Activated T-helper 1 cell treated with anti-CD3 and anti-CD28 coated beads, Interleukin-2, amount 50 U/mL, for 16 hours (primary cell): ENCODE measurements at places on chromosomes 11 and 22.

GRCh38 chr22:43004362-43005035 lies 10.4 kb downstream of the PACSIN2 start:
- no peak for DNase-seq

DNA sequence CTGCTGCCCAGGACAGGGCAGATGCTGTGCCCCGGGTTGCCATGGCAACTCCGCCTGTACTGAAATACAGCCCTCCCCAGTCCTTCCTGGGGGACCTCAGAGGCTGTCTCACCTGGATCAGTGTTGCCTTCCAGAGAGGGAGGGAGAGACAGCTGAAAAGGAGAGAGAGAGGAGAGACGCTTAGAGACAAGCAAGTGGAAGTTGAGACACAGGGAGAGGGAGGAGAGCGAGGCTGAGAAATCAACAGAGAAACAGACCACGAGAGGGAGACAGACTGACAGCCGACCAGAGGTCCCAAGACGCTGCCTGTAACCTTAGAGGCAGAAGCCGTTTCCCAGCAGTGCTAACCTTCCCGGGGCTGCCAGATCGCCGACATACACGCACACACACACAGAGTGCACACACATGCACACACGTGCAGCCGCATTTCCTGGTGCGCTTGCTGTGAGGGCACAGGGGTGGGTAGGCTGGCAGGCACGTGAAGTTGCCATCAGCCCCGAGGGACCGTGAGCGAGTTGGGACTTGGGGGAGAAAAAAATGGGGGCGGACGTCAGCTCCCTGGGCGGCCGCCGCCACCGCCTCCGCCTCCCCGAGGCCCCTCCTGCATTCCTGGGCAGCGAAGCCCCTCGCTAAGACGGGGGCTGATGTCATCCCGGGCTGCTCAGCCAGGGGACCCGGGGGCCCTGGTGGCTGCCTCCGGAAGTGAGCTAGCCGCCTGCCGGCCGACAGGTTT lies 88.6 kb upstream of the CRYBB3 start:
- peak; percentile 8 for DNase-seq

GRCh38 chr11:58034471-58034870 lies 3.7 kb downstream of the OR6Q1 start:
- DNase-seq, result no peak

- no peak for DNase-seq
Measured at GRCh38 chr11:7833527-7833926, 36.8 kb upstream of the OR5P2 start.

DNA sequence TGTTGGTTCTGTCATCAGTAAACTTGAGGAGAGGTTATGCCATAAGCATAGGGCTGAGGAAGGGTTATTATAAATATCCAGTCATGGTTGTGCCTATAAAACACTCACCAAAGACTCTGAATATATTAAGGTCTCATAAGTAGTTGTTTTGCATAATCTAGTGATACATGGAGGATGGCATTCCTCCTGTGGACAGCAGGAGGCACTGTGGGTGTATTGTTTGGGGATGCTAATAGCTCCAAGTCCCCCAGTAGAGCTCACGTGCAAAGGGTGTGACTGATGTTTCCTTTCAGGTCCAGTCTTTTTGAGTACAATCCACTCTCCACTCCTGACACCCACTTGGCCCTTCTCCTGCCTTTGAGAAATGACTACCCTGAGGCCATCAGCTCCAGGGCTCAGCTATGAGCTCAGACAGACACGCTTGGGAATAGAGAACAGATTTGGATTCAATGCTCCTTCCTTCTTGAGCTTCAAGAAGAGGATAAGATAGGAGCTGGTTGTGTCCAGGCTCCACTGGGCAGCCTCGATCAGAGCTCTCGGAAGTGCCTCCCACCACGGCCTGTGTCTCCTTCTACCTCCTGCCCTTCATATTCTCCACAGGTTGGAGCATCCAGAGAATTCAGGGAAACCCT lies 85.2 kb upstream of the IGLL5 start:
- no peak for DNase-seq

DNA sequence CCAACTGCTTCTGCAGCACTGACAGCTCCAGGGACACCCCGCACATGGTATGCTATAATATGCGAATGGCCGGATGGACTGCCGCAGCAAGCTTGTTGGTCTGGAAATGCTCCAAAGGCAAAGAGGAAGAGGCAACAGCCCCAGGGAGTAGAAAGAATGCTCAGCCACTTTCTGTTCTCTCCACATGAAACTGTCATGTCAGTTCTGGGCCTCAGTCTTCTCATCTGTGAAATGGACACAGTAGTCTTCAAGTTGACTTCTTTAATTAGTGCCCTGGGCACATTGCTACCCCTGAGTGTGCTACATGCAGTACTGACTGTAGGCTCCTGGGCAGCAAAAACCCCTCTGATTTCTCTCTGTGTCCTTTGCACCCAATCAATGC lies 19.9 kb downstream of the IL10RA start:
- DNase-seq, result no peak
